ENCODE measurements at places on chromosomes 1 and 21.
A peak's percentile ranks its signal among the peaks of the same experiment; 100 is the strongest.

DNA sequence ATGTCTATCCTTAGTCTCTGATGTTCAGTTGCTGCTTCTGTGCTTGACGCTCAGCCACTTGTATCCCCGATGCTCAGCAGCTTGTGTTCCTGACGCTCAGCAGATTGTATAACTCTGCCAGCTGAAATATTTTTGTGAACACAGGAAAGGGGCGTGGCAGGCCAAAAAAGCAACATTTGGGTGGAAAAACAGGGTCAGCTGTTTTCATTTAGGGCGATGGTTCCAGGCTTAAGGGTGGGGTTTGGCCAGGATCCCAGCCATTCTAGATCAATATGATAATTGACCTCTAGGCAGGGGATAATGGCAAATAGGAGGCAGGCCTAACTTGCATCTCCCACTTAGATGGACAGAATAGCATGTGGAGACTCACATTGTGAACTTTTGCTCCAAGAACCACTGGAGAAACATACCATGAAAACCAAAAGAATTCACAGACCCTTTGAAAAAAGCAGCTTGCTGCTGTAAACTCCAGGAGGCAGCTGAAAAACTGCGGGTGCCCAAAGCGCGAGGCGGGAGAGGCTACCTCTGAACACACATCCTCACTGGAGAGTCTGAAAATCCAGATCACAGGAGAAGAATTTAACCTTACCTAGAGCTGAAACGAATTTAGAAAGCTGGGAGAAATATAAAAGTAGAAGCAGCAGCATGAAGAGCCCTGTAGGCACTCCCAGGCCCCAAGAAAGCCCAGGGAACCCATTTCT, 58.3 kb downstream of the ZNF648 start:
- no peak for DNase-seq

DNA sequence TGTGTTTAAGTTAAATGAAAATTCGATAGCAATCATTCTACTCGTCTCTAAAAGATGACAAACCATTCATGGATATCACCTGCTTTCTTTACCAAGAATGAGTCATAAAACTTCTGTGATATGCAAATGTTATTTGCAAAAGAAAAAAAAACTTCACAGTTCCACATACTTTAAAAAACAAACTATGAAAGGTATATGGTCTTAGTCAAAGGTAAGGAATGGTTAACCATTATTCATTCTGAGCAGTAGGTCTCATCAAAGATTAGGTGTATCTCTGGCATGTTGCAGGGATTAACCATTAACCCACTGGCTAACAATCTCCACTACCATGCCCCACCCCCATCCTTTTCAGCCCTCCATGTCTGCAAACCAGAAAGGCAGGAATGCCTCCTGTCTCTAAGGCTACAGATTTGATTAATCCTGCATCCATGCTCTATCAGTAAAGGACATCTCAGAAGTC, 44.4 kb downstream of the PTPN14 start:
- no peak for DNase-seq

DNA sequence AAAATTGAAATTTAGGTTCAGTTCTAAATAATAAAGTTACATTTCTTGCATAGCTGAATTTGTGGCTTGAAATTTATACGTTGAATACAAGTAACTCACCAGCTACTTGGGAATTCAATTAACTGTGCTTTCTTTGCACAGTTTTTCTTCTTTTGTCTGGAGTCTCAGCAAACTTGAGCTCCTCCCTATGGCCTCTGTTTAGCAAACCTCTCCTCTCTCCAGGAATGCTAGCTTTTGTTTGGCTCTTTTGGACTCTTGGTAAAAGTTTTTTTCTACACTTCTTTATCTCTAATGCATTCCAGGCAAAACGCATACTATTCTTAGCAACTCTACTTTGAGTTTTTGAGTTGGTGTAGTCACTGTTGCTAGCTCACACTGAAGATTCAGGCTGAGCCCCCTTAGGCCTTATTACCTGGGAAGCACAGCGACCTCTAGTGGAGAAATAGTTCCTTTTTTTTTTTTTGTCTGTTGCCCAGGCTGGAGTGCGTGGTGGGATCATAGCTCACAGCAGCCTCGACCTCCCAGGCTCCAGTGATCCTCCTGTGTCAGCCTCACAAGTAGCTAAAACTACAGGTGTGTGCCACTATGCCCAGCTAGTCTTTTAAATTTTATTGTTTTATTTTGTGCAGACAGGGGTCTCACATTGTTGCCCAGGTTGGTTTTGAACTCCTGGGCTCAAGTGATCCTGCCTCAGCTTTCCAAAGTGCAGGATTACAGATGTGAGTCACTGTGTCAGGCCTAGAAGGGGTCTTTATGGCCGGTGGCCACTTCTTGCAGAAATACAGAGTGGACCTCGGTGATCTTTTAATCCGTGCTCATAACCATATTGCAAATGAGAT, 61.7 kb downstream of the CASQ2 start:
- DNase-seq = peak; percentile 21

- DNase-seq = no peak
These were observed 55.1 kb downstream of the PCNT start for GRCh38 chr21:46379105-46379504.

GRCh38 chr1:177411381-177411780, 240.6 kb downstream of the BRINP2 start:
- no peak for DNase-seq

DNA sequence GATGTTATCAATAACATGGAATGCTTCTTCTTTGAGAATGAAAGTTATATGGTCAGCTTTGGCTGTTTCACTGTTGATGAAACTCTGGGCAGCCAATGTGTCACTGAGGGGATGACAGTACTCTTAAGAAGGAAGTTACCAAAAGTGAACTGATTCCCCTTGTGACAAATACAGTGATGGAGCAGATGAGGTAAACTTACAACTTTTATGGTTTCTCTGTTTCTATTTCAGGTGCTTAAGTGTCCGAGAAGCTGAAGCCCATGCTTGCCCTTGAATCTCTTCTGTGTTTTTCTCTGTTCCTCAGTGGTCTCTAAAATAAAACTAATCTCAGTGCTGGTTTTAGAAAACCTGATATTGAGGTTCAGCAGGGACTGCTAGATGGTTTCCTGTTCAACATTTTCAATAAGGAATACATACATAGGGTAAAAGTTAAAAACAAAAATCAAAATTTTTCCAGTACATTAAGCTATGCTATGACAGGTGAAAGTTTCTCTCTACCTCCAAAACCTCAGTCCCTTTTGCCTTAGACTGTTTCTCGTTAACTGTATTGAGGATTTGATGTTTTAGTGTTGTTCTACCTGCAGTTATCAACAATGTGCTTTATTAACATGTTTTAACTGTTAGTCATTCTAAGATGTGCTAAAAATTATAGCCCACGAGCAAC, 454.4 kb upstream of the ADGRL4 start:
- DNase-seq = no peak

DNA sequence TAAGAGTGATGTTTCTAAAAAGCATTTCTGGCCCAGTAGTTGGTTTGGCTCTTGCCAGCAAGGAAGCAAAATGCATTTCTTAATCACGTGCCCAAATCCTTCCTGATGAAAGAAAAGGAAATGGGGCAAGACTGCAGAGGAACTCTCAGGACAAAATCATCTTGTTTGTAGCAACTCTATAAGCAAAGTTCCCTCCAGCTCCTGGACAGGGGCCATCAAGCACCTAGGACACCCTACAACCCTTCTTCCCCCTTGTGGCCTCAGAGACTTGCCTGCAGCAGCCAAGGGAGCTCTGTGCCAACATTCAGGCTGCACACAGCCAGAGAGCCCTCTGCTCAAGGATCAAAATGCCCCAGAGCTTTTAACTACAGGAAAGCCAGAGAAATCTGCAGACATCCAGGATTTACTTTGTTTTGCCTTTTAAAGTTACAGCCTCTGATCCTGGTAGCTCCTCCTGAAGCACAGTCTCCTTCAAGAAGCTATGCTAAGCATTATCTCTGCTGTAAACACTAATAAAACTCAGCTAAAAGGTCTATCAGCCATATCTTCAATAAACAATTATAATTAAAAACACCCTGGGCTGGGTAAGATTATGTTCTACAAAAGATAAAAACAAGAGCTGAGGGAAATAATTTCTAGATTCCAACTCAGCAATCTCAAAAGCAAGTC, 105.0 kb downstream of the KIAA0319L start:
- no peak for DNase-seq

- no peak for DNase-seq
These were observed 24.7 kb downstream of the MAN1C1 start for GRCh38 chr1:25641329-25641725.

DNA sequence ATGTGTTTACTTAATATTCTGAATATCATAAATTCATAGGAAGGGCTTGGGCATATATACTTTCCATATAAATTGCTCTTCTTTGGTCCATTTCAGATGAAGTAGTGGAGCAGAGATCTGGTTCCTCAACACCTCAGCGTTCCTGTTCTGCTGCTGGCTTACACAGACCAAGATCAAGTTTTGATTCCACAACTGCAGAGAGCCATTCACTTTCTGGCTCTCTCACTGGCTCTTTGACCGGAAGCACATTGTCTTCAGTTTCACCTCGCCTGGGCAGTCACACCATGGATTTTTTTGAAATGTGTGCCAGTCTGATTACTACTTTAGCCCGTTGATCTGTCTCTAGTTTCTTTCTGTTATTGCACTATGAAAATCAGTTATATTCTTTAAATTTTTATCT, 62.3 kb downstream of the PRKAA2 start:
- no peak for DNase-seq

GRCh38 chr1:197437601-197438000, 169.5 kb downstream of the CRB1 start:
- no peak for DNase-seq

- no peak for DNase-seq
These were observed 16.9 kb downstream of the CROCC start for GRCh38 chr1:16938351-16939321.

DNA sequence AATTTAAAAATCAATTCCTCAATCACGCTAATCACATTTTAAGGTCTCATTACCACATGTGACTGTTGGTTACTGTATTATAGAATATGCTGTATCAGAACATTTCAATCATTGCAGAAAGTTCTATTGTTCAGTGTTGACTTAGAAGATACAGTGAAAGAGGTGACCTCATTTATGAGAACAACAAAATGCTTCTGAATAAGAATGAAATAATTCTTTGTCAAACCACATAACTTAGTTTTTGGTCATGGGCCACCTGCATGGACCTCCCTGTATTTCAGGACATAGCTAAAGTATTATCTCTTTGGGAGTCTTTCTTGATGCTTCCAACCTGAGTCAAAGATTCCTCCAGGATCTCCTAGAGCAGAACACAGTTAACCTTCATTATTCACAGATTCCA, 22.3 kb downstream of the MFSD2A start:
- DNase-seq = no peak

DNA sequence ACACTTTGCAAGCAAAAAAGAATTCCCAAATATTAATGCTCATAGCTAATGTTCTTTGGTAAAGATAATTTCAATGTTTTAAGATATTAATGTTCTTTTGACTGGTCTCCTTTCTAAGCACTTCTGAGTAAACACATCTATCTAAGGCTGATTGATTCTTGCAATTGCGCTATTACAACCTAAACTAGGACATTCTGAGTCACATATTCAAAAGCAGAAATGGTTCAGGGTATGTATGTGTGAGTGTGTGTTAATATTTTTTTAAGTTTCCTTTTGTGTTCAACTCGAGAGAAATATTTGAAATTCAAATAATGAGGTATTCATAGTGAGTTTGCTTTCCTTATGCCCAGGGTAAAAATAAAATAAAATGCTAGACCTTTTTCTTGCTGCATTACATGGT, 203.6 kb upstream of the GRIK3 start:
- no peak for DNase-seq

GRCh38 chr1:219159946-219160645, 13.6 kb upstream of the LYPLAL1 start:
- DNase-seq = no peak

DNA sequence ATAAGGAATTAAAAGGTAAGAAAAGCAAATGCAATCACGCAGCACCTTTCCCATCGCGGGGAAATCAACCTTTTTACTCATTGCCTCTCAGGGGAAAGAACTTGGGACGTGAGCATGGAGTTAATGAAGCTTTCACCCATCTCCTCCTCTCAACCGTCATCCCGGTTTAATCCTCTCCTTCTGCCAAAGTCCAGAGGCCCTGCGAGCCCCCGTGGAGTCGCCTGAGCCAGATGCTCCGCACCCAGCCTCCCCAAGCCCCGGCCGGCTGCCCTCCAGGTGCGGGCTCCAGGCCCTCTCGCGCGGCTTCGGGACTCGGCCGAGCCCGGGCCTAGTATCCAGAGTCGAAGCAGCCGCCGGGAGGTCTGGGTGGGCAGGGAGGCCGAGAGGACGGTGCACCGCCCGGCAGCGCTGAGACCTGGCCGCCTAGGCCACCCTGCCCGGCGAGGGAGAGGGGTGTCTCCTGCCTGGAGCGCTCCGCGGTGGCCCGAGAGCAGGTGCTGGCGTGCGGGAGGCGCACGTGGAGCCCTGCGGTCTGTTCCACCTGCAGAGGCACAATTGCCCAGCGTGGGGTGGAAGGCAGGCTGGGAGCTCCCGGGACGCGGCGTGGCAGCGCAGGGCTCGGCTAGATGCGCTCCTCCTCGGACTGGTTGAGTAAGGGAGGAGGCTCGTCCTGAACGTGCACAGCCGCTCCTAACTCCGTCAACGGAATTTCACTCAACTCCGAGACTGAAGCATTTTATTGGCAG, 218.5 kb downstream of the SDCCAG8 start:
- DNase-seq = no peak

All from NCI-H510A (cell line).